Neural progenitor cell (in vitro differentiated cells): ENCODE measurements at places on chromosomes 12 and 14. TPM values are rescaled to one million over a fixed set of nuclear protein-coding genes. Genes with fewer than 3 reads are reported as not detected.
A peak's percentile ranks its signal among the peaks of the same experiment; 100 is the strongest.

GRCh38 chr12:7557227-7557626, 53.6 kb upstream of the CD163 start:
- DNase-seq: no peak

DNA sequence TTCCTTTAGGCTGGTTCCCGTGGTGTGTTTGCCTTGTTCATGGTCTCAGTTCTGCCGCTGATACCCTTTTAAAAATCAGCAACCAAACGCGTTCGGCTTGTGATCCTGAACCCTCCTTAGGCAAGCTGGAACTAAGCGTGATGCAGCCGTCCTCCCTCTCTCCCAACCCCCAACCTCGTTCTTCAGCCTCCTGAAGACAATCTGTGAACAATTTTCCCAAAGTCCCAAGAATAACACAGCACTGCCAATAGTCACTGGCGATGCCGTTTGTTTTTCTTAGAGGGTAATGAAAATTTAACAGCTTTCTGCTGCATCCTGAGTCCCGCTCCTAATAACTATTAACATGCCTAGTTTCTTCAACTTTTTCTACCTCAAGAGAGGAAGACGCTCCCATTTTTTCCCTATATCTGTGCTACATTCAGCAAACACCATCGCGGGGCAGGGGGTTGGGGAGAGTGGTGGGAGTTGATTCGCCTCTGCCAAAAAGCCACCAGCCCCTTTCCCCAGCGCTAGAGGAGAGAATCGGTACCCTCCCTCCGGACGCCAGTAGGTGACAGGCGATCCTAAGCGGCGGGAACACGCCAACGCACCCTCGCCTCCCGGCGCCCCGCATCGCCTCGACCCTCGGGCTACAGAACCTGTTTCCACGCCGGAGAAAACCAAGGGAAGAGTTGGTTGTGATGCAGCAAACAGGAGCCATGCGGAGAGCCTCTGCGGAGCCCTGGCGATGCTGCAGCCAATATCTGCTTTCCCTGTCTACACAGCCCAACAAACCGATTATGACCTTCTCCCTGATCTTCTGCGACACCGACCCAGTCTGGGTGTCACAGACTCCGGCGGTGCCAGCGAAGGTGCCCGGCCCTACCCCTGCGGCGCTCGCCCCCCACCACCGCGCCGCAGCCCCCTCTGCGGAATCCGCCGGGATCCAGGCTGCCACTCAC, 752 bp downstream of the PRICKLE1 start:
- peak; percentile 84 for DNase-seq

DNA sequence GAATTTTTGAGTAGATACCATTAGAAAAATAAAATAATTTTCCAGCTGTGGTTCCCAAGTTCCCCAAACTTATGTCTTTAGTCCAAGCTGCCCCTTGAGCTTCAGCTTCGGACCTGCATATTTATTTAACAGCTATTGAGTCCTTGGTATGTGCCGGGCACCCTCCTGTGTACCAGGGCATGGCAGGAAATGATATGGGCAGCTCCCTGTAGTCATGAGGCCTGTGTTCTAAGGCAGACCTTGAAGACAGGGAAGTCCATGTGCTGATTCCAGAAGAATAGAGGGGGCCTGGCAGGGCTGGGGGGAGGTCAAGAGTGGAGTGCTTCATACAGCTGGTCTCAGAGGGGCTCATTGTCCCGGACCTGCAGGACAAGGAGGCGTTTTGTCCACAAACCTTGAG, 29.2 kb downstream of the TRAF3 start:
- no peak for DNase-seq

GRCh38 chr12:93879476-93880421, 202.6 kb downstream of the CRADD start:
- no peak for DNase-seq

DNA sequence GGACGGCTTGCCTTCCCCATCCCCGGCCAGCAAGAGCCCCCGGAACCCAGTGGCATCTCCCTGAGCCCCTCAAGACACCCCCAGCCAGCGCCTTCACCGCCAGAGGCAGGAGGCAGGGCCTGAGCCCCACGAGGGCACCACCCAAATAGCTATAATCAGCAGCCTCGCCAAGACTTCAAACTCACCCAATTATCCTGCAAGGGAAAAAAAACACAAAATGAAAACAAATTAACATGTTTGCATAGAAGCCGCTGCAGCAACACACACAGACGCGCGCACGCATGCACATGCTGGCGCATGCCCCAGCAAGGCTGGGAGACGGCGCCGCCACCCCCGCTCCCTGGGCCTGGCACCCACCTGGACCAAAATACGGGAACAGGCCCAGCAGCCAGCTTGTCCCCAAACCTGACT, 15.8 kb downstream of the FAM222A start:
- DNase-seq: no peak

DNA sequence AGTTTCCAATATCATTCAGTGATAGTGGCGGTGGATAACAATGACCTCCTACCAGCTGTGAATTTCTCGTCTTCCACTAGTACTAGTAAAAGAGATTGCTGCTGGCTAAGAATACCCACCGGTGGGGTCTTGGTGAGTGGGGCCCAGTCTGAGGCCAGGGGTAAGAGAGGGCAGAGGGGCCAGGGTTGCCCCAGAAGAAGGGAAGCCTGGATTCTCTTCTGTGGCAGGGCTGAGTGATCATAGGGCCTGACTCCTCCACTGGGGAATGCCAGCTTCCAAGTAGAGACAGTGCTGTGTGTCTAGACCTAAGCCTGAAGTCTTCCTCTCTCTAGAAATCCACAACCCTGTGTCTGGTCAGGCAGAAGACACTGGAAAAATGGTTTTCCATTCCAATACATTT, 5.8 kb upstream of the TMEM63C start:
- no peak for DNase-seq

DNA sequence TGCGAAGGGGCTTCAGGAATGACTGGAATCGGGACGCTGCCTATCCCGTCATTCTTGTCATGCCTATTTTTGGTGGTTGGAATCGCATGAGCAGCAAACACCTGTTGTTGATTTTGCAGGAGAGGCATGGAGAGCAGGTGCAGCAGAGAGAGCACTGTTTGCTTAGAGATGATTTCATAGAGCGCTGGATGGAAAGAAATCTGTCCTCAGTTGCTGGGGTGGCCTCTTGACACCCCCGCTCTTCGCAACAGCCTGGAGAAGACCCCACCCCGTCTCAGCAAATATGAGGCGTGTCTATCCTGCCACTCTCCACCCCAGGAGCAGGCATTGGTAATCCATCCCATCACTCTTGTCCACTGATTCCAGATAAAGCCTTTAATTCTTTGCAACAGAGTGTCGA, 19.3 kb upstream of the NCOR2 start:
- DNase-seq: no peak

GRCh38 chr14:75184492-75184891, 8.1 kb upstream of the TMED10 start:
- DNase-seq: no peak

GRCh38 chr12:101018540-101018939, 191.5 kb downstream of the SLC5A8 start:
- no peak for DNase-seq

DNA sequence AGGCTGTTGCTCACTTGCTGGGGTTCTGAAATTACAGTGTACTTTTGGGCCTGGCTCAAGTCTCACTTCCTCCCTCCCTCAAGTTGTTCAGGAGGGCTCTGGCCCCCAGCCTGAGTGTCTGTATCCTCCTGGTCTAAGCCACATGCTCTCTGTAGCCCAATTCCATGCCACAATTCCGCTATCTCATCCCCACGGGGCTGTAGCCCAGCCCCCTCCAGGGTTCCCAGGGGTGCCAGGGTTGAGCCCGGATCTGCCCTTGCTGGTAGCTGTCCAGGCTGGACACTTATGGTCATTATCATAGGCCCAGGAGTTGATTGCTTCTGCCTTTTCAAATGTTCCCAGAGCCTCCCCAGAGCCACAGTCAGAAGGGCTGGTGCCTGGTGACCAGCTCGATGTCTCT, 65.3 kb downstream of the PRIMA1 start:
- DNase-seq: no peak

DNA sequence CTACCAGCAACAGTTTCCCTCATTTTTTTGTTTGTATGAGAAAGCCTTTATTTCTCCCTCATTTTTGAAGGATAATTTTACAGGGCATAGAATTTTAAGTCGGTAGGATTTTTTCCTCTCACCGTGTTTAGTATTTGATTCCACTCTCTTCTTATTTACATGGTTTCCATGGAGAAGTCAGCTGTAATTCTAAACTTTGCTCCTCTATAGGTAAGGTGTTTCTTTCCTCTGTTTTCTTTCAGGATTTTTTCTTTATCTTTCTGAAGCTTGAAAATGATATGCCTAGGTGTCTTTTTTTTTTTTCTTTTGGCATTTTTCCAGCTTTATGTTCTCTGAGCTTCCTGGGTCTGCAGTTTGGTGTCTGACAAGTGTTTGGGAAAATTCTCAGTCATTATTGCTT, 75.6 kb upstream of the ETV6 start:
- no peak for DNase-seq

DNA sequence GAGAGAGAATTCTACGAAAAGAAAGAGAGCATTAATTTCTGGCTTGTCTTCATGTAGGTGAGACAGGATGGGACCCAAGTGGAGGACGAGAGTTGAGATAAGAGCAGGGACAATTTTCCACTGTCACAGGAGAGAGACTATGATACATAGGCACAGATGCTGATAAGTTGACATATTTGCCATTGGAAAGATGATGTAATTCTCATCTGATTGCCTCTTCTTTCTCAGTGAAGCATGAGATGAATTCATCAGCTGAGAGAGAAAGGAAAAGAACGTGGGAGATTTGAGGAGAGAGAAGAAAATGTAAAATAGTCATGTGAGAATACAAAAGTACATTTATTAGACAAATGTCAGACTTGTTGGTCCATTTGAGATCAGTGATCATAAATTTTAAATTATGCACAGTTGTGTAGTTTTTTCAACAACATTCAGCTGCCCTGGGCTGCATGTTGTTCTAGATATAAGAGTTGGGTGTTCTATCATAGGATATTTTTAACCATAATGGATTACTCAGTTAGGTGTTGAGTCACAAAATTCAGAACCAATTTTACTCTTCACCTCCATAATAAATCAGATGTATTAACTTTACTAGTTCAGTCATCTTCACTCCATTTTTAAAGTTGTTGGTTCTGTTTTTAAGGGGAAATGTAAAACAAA, 222.9 kb downstream of the DPY19L2 start:
- no peak for DNase-seq

DNA sequence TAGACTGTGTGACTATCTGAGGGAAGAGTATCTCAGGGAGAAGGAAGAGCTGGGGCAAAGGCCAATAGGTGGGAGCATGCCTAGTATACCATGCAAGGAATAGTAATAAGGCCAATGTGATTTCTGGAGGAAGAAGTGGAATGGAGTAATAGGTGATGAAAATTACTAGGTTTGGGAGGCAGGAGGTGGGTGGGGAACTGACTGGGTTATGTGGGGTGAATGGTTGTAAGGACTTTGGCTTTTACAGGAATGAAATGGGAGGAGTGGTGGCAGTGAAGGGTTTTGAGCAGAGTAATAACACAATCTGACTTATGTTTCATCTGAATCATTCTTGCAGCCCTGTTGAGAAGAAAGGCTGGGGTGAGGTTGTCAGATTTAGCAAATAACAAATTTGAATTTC, 30.9 kb downstream of the NUBPL start:
- DNase-seq: no peak

DNA sequence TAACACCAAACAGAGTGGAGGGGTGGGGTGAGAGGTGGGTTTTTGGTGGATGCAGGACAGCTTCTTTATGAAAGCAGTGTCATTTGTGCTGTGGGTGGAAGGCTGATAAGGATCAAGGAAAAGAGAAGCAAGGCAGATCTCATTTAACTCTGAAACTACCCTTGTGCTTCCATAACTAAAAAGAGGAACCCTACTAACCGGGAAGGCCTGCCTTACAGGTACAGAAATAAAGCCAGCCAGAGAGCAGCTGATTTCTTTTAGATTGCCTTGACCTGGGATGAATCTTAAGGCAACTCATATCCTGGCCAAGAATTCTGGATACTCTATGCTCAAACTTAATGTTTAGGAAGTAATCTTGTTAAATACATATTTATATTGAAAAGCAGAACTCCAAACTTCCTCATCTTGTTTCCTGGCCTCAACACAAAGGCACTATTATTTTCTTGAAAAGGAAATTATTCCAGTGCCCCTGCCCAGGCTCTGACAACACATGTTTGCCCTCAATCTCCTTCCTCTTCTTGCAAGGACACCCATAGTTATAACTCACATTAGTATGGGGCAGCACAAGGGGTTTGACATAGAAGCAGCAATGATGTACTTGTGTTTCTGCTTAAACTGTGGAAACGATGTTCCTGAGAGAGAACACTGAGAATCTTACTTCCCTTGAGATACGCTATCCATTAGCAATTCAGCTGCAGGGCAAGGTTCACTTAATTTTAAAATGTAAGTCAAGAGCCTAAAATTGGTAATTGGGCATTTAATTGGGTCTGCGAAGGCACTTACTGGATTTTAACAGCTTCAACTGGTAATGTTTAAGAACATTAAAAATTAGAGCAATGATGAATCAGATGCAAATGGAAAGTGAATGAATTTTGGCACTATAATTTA, 173.7 kb downstream of the STXBP6 start:
- no peak for DNase-seq

DNA sequence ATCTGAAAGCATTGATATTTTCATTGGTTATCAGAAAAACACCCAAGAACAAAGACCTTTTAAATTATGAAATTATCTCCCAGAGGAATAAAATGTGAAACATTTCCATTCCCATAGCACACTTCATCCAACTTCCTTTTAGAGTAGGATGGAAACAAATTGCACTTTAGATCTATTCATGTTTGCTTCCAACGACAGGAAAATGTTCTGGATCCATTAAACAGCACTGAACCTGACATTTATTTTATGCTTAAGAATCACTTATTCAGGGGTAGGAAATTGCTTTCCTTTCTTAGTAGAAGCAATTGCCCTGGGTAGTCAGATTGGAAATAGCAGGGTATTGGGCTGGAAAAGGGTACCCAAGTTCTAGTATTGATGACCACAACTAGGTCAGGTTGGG, 28.8 kb upstream of the PTGDR start:
- no peak for DNase-seq

DNA sequence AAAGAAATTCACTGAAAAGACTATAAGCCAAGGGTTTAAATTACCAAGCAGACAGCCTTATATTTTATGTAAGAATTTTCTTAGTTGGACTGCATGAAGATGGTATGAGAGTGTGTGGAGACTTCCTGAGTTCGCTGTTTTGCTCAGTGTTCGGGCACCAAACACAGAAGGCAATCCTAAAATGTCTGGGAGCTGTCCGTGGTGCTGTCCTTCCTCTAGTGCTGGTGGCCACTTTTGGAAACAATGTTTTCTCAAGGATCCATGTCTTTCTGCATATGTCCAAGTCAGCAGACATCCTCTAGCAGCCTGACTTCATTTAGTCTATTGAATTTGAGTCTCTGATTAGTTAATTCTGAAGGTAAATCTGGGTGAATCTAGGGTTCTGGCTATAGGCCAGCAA, 135.8 kb downstream of the SLC8A3 start:
- peak; percentile 86 for DNase-seq

RTL1 gene
- 0.15 and 0.65 TPM in 2 replicates for total RNA-seq

KCNH5 gene
- total RNA-seq: 1.9 and 4.6 TPM in 2 replicates

KTN1 gene
- 136 and 191 TPM in 2 replicates for total RNA-seq

HOXC12 gene
- not detected in 2 replicates for total RNA-seq

RFX4 gene
- total RNA-seq: 0.22 and 3.4 TPM in 2 replicates

RIMKLB gene
- 113 and 131 TPM in 2 replicates for total RNA-seq

STAT6 gene
- total RNA-seq: 12.9 and 21.6 TPM in 2 replicates

DENND5B gene
- total RNA-seq: 21.2 and 24.2 TPM in 2 replicates

RNASE3 gene
- not detected in 2 replicates for total RNA-seq

MIPOL1 gene
- 13.8 and 18.4 TPM in 2 replicates for total RNA-seq
